Fibroblast of the conjunctiva (primary cell): ENCODE measurements at places on chromosomes 2 and 18.

- no peak for DNase-seq
Observed at GRCh38 chr2:233828546-233829192, 25.7 kb downstream of the HJURP start.

GRCh38 chr2:9982248-9982647, 30.8 kb downstream of the GRHL1 start:
- peak; percentile 82 for DNase-seq

DNA sequence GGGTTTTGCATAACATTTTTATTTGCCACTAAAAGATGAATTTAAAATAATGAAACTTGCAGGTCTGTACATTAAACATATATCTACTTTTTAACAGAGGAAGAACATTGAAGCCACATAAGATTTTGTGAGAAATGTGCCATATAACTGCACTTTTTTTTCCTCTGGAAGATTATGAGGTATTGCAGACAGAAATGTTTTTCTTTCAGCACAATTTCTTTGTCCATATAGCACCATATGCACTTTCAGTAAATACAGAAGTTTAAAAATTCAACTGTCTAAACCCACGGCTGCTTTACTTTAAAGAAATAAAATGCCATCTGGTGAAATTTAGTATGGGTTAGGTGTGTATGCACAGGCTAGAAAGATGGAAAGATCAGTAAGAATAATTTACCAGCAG, 470 bp upstream of the FAP start:
- DNase-seq = no peak

DNA sequence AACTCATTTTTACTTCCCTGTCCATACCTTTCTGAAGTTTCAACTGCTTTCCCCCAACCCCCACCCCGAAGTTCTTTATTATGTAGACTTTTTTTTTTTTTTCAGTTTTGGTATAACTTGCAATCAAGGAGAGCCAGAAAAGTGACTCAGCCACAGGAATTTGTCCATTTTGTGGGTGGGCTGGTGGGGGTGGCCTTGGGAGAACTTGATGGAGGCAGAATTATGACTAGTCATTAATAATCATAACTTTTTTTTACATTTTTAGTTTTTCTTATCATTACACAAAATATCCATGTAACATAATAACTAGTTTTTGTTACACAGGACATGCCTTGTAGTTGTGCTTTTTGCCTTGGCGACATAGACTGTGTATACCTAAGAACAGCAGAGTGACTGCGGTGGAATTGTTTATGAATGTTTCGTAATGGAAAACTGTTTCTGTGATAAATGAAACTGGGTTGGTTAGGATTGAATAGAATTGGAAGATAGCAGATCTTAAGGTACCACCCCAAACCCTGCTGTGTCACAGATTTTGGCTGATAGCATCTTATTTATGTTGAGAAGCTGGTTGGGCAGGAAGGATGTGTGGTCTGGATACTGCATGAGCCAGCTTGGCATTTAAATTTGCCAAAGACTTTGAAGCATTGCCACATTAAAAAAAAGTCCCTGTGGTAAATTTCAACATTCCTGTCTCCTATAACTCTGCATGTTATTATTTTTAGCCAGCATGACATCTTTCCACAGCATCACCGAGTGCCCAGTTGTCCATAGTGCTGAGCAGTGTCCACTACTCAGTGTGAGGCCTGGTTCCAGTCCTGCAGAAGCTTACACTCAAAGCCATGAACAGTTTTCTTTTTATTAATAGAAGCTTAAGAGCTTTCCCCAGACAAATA, 30.7 kb downstream of the LYPD6B start:
- no peak for DNase-seq

DNA sequence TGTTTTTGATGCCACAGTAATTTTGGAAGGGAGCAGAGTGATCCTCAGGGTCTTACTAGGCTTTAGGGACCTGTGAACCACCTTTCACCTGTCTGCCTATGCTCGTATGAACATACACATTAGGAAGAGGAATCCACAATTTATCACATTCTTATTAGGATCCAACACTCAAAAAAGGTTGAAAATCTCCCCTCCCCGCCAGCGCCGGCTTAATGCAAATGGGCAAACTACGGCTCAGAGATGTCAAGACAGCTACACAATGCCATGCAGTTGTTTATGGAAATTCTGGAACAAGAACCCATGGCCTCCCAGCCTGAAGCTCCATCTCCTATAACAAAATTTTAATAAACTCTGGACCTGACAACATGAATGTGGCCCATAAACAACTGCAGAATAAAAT, 375.9 kb upstream of the ACVR2A start:
- DNase-seq = no peak

- DNase-seq = no peak
Observed at GRCh38 chr2:240947607-240948006, 41.5 kb downstream of the CROCC2 start.

DNA sequence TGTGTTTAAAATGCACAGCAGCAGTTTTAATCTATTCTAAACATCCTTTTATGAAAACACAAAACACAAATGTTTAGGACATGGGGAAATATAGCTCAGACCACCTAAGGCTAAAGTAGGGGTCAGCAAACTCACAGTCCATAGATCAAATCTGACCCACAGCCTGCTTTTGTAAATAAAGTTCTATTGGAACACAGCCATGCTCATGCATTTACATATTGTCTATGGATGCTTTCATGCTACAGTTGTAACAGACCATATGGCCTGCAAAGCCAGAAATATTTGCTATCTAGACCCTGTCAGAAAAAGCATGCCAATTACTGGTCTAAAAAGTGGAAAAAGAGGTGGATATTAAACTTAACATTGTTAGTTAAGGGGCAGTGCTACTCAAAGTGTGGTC, 1105.4 kb upstream of the KLHL29 start:
- no peak for DNase-seq

DNA sequence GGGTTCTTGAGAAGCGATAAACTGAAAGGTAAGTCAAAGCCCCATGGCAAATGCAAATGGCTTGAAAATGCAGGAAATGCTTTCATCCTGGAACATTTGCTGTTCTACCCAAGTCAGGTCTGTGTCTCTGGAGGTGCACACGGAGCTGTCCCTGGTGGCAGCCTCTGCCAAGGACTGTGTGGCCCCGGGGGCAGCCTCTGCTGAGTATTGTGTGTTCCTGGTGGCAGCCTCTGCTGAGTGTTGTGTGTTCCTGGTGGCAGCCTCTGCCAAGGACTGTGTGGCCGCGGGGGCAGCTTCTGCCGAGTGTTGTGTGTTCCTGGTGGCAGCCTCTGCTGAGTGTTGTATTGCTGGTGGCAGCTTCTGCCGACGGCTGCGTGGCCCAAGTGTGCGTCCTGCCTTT, 135.6 kb upstream of the ALKAL2 start:
- DNase-seq = no peak

DNA sequence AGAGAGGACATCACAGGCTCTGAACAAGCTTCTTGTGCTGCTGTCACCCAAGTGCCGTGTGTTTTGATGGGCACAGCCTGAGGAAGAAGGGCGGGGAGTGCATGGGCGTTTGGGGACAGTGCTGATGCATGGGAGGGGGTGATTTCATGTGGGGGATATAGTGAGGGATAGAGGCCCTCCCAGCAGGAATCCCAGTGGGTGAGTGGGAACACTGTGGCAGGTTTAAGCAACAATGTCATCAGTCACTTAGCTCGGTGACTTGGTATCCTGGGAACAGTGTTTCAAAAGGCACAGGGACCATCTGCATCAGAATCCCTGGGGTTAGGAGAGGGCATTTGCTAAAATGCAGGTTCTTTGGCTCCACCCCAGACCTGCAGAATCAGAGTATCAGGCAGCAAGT, 609 bp downstream of the SIGLEC15 start:
- DNase-seq = no peak

DNA sequence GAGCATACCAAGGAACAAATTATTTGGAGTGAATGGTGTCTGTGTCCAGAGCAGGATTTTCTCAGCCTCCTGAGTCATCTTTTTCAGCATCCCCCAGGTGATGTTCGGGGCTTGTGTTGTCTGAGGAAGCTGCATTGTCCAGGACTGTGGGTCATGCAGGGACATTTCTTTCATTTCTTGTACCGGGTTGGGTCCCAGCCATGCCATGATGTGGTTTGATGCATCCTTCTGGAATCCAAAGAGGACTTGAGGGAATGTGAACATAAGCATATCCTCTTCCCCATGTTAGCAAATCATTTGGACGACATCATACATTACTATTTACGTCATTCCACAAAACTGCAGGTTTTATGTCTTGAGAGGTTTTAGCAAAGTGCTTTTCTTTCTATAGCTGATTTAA, 797.8 kb downstream of the CCDC85A start:
- DNase-seq = no peak

GRCh38 chr2:234580686-234581085, 83.8 kb upstream of the ARL4C start:
- DNase-seq = no peak

- DNase-seq = no peak
Observed at GRCh38 chr2:105802587-105802986, 57.9 kb downstream of the NCK2 start.

DNA sequence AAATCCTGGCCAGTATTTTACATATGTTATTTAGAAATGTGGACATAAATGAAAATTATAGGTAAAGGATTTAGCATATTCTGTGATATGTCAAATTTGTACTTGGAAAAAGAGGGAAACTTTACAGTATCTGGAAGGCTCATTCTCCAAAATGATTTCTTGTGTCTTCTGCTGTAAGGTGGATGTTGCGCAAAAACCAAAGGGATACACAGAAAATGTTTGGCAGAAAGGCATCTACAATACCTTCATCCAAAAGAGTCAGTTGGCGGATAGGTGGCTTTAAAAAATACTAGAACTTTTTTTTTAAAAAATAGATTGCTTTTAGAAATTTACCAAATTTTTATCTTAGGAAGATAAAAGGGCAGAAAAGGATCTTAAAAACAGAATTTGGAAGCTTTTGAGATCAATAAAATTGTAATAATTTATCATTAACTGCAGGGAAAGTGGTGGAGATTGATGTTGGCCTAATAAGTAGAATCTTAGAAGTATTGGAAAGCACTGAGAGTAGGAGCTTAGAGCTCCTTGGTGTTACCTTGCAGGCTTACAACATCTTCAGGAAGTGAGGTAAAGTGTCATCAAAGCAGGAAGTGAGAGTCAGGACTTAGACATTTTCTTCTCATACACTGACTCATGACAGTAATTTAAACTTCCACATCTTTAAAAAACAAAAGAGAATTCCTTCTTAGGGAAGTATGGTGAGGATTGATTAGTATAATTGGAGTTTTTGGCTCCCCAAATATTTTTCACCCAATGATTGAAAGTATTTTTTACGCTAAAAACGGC, 2.1 kb downstream of the NABP1 start:
- DNase-seq = no peak

- DNase-seq = no peak
Observed at GRCh38 chr18:45962866-45963265, 4.3 kb downstream of the EPG5 start.

DNA sequence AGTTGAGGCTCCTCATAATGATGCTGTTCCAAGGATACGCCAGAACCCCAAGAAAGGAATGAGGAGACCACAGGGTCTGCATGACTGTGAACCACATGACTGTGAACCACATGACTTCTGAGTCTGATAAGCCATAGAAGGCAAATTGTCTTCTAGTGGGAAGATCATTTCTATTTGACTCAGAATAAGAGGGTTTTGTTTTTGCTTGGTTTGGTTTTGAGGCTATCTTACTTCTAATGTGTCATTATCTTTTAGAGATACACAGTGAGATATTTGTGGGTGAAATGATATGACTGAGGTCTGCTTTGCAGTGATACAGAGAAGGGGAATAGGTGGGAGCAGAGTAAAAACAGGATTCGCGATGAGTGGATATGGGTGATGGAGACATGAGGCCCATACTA, 28.9 kb upstream of the BCL2L11 start:
- no peak for DNase-seq

DNA sequence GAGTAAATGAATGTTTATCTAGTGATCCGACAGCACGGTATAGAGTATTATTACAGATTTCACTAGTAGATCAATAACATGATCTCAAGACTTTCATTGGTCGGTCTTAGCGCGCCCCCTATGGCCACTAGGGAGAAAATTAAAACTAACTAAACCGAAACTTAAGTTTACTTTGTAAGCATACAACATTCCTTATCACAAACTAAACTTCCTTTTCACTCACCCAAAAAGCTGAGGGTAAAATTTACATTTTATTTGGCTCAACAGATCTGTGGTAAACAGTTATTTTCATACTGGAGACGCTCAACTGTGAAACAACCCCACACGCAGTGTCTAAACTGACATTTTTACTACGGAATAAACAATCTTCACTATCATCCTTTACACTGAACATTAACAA, 215.6 kb upstream of the MAP2 start:
- no peak for DNase-seq

DNA sequence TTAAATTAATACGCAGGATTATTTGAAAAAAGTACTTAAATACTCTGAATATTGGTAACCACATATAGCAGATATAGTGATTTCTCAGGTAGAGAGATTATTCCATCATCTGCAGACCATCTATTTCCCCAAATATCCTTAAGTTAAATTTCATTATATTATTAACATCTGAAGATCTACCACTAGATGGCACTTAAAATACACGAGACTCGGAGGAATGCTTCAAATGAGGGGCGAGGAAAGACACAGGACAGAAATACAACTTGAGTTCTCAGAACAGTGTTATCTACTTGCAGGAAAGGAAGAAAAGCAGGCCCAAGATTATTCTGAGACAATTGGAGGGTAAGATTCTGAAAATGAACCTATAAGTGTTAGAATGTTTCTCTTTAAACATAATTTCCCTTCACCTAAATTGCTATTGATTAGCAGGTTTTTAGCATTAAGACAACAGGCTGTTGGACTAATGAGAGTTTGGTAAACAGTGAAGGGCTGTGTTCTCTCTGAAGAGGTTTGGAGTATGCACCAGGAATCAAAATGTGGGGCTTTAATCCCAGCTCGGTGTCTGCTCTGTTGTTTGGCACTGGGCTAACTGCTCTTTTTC, 76.9 kb upstream of the GCFC2 start:
- DNase-seq = peak; percentile 6

- peak; percentile 45 for DNase-seq
Observed at GRCh38 chr2:143939626-143940330, 580.1 kb downstream of the ZEB2 start.

DNA sequence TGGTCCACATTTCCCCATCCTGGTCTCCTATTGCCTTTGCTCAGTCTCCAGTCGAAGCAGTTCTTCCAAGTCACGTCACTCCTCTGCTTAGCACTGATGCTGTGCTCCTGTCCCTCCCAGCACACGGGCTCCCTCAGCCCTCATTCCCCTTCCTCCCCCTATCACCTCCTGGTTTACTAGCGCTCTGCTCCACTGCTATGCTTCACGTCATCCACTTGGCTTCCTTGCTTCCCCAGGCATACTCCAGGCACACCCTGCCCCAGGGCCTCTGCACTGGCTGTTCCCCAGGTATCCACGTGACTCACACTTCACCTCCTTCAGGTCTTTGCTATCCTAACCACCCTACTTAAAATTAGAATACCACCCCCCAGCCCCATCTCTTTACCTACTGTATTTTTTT, 269.3 kb downstream of the GLI2 start:
- no peak for DNase-seq

- DNase-seq = no peak
Observed at GRCh38 chr18:49920731-49921130, 107.4 kb upstream of the ACAA2 start.

DNA sequence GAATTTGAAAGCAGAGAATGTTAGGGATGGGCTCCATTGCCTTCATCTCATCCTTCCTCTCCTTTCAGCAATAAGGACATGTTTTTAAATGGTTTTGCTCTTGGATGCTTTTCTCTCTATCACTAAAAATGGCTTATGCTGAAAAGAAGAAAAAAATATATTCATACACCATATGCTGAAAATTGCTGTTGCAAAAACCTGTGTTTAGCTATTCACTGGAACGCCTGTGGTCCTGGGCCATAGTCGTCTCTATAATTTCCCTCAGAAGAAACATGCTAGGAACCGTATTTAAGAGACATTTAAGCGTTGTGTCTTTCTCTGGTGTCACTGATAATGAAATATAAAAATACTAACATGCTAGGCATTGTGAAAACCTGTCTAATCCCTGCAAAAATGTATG, 324.9 kb downstream of the TSN start:
- DNase-seq = no peak
